Stimulated activated CD8-positive, alpha-beta memory T cell treated with anti-CD3 and anti-CD28 coated beads, Interleukin-2, amount 100 ng/mL, for 48 hours (primary cell): ENCODE measurements at places on chromosomes 11 and 22.

GRCh38 chr22:39718921-39719475, 148.4 kb downstream of the CACNA1I start:
- DNase-seq = no peak

- no peak for DNase-seq
These were observed 15.6 kb upstream of the ARHGAP8 start for GRCh38 chr22:44736581-44737405.

- no peak for DNase-seq
These were observed 106.9 kb downstream of the CTNND1 start for GRCh38 chr11:57868491-57868890.

- DNase-seq = no peak
These were observed 171.4 kb upstream of the CTSC start for GRCh38 chr11:88508759-88509581.

DNA sequence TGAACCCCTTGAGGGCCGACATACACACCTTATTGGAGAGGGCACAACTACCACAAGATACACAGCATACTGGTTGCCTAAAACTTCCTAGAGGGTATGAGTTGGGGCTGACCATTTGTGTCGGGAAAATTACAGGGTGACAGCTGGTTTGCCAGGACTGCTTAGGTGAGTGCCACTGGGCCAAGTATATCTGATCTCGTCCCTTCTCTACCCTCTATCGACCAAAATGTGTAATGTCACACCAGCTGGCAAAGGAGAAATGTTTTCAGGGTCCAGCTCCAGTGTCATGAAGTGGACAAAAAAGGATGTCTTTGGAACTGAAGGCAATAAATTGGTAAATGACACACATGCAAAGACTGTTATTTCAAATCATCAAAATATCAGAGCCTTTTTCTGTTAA, 126.1 kb downstream of the PGR start:
- no peak for DNase-seq

- no peak for DNase-seq
These were observed 37.7 kb upstream of the LRRC55 start for GRCh38 chr11:57144075-57144474.

- DNase-seq = no peak
These were observed 56.7 kb downstream of the RAB30 start for GRCh38 chr11:83014951-83015350.
